ENCODE measurements at places on chromosomes 12 and 14.
A peak's percentile ranks its signal among the peaks of the same experiment; 100 is the strongest.

GRCh38 chr12:31951008-31951407 lies 8.2 kb upstream of the RESF1 start:
- no peak for DNase-seq

DNA sequence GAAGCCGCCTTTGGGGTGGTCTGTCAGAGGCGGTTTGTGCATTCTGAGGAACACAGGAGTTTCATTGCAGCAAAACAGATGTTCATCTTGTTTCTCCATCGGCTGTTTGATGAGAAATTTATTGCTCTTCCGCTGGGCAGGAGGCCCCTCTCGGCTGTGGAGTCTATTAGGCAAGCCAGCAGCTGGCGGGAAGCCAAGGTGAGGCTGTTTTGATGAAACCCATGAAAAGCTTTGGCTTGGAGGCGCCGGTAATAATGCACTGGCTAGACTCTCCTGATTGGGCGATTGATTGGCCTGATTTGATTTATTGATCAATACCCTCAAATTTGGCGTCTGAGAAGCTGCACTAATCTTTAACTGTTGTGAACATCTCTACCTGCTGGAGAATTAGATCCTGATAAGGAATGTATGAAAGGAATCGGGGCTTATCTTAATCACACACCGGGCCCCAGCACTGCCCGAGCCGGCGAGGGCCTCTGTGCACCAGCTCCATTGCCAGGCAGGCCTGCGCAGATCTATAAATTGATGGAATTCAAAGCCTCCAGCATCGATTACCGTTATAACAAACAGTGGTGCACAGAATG lies 187.7 kb downstream of the PHETA1 start:
- DNase-seq: peak; percentile 52

- DNase-seq: no peak
These were observed 5.5 kb downstream of the AJUBA start for GRCh38 chr14:22976620-22977433.

DNA sequence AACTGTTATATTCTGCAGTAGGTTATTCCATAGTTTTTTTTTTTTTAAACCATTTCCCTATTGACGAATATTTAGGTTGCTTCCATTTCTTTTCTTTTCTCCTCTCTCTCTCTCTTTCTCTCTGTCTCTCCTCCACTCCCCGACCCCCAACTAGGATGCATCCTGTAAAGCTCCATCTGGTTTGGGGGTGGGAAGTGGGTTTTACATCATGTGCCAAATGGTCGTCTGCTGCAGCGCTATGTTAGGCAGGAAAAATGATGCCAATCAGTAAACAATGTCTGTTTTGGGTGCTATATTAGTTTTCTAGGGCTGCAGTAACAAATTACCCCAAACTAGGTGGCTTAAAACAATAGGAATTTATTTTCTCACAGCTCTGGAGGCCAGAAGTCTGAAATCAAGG lies 465.0 kb downstream of the AACS start:
- no peak for DNase-seq

DNA sequence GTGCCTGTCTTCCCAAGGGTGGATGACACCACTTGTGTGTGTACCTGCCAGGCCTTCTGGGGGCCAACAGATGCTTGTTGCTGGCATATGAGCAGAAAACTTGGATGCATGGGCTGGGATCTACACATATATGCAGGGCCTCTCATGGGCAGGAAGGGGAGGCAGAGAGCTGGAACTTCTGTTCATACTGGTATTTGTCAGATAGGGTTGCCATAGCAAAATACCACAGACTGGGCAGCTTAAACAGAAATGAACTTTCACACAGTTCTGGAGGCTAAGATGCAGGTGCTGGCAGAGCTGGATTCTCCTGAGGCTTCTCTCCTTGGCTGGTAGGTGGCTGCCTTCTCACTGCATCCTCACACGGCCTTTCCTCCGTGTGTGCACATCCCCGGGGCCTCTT lies 121.8 kb downstream of the SUDS3 start:
- no peak for DNase-seq

GRCh38 chr14:32603992-32604565 lies 275.0 kb downstream of the AKAP6 start:
- no peak for DNase-seq

GRCh38 chr14:76887191-76887590 lies 61.0 kb downstream of the LRRC74A start:
- no peak for DNase-seq

Data from NCI-H748 treated with DMSO at 0.1 percent for 48 hours (cell line).